Activated CD4-positive, alpha-beta memory T cell treated with anti-CD3 and anti-CD28 coated beads for 36 hours (primary cell): ENCODE measurements at places on chromosomes 4 and X. TPM values are rescaled to one million over a fixed set of nuclear protein-coding genes. Genes with fewer than 3 reads are reported as not detected.

The SSX2B gene
- not detected for total RNA-seq

DNA sequence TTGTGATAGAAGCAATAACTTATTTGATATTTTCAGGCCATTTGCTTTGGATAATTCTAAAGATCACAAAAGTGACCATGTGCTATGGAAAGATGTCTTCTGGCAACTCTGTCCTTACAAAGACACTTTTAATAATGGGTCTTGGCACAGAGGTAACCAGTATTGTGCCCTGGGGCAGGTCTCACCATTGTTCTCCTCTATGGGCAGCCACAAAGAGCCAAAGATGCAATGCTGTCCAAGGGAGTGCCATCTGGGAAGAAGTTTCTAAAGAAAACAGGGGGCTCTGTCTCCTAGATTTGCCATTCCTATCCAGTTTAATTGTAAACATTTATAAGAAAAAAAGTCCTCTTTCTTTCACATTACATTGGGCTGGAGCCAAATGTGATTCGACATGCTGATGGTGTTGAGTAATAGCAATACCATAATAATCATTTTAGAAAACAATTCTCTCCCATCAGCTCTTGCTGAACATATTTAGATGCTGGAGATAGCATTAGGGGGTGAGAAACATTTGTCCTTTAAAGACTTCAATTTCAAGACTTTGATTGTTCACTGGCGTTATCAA is 179.9 kb downstream of the KIT start:
- no peak overlapping the region for H3K27ac ChIP-seq
- H3K27me3 ChIP-seq: no peaks in the 10 kb centered on the region
- H3K4me1 ChIP-seq: peaks cover 1% of the 10 kb centered on the region
- no peak for DNase-seq

GRCh38 chr4:43339435-43339834 is 446.9 kb downstream of the GRXCR1 start:
- no peak for DNase-seq
- no peaks in the 10 kb centered on the region for H3K4me1 ChIP-seq
- no peak overlapping the region for H3K27ac ChIP-seq
- H3K4me3 ChIP-seq: no peak overlapping the region
- no peaks in the 10 kb centered on the region for H3K27me3 ChIP-seq

The CT45A5 gene
- total RNA-seq: not detected

The WDR44 gene
- total RNA-seq: 9.2 TPM

The MAGEA4 gene
- total RNA-seq: not detected

DNA sequence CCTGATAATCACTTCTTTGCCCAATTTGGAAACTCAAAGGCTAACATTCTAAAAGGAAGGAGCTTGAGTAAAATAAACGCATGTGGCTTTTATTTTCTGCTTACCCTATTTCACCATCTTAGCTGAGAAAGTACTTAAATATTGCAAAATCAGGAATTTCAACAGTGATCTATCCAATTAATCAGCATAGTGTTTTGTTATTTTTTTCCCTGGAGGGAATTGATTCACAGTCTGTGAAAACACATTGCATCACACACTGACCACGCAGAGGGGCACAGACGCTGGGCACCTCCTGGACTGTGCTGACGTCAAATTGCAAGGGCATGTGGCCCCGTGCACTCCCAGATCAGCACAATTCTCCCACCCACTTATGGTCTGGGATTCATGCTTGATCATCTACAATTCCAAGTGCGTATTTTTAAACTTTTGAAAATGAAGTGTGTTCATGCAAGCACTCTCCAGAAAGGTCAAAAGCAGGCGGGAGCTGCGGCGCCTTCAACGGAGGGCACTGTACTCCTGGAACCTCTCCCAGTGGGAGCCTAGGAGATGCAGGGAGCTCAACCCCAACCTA is 320.6 kb upstream of the PPARGC1A start:
- DNase-seq: no peak
- H3K27me3 ChIP-seq: no peaks in the 10 kb centered on the region
- H3K27ac ChIP-seq: no peak overlapping the region

GRCh38 chr4:2787230-2788100 is 5.4 kb upstream of the SH3BP2 start:
- peak overlapping the region; percentile 12 for H3K4me3 ChIP-seq
- peak; percentile 72 for DNase-seq
- H3K4me1 ChIP-seq: peaks cover 60% of the 10 kb centered on the region
- peaks cover 4% of the 10 kb centered on the region for H3K36me3 ChIP-seq

The SPATA4 gene
- total RNA-seq: not detected

DNA sequence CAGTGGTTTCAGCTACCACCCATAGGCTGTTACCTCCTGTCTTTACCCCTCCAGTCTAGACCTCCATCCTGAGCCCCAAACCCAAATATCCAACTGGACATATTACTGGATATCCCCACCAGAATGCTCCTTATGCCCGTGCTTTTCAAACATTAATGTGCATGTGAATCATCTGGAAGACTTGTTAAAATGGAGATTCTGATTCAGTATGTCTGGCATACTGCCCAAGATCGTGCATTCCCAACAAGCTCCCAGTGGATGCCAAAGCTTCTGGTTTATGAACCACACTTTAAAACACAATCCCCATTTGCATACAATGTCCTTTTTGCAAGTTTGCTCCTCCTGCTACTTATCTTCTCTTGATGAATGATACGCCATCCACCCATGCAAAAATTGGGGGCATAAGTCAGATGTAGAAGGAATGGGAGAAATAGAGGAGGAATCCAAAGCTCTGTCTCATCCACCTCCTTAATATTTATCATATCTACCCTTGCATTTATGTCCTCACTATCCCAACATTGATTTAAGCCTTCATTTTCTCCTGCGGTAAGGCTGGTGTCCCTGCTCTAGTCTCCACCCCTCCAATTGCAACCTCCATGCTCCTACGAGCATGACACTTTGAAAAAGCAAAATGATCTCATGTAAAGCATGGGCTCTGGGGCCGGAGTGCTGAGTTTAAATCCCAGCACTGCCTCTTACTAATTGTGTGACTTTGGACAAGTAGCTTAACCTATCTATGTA is 7.4 kb upstream of the PGRMC1 start:
- peaks cover 4% of the 10 kb centered on the region for H3K4me1 ChIP-seq
- no peak for DNase-seq
- no peak overlapping the region for H3K27ac ChIP-seq
- H3K27me3 ChIP-seq: peaks cover 15% of the 10 kb centered on the region
- H3K36me3 ChIP-seq: no peaks in the 10 kb centered on the region

DNA sequence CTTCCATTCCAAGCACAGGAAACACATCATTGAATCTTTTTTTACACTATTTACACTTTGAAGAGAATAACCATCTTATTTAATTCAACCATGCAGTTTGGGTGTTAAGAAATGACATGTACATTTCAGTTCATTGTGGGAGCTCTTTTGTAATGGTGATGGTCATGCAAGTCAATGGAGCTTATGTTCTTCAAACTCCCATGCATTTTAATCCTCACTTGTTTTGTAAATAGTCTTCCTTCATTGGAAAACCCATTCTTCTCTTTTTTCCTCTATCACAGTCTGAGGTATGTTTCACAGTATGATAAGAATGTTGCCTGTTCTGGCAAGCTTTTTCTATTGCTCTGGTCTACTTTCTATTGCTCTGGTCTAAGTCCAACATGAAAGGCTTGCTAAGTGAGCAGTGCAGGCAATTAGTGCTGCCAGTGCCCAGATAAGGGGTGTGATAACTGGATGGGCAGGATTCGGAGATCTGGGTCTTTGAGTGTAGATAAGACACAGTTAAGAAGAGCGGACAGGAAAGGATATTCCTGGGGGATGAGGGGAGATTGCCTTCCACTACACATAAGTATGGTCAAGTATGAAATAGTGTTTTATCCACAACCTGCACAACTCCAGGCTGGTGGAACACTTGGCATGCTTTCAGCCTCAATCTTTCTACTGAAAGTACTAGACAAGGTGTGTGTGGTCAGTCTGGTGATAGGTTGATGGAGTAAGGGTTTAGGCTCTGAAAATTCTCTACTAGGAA is 17.1 kb downstream of the AFP start:
- DNase-seq: no peak
- no peaks in the 10 kb centered on the region for H3K36me3 ChIP-seq
- H3K4me1 ChIP-seq: no peaks in the 10 kb centered on the region
- no peak overlapping the region for H3K4me3 ChIP-seq
